CD4-positive, alpha-beta memory T cell (primary cell): ENCODE measurements at places on chromosomes 13 and 19. TPM values are rescaled to one million over a fixed set of nuclear protein-coding genes. Genes with fewer than 3 reads are reported as not detected.
A peak's percentile ranks its signal among the peaks of the same experiment; 100 is the strongest.

DNA sequence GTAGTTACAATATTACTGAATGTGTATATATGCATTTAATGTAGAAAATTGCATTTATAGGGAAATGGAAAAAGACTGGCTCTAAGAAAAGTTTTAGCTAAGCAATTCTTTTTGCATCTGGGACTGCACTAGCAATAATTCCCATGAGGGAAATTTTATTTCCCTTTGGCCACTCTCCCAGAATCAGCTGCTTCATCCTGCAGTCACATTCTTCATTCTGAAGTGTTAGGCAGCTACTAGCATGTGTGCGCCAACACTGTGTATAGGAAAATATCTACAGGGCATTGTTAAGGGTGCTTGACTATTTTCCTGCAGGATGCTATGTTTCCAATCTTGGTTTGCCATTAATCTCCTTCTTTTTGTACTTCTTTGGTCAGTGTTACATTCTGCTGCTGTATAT, 312.8 kb upstream of the PCDH20 start:
- H3K4me3 ChIP-seq: no peak overlapping the region
- no peaks in the 10 kb centered on the region for H3K27me3 ChIP-seq
- no peaks in the 10 kb centered on the region for H3K4me1 ChIP-seq
- H3K36me3 ChIP-seq: no peaks in the 10 kb centered on the region
- no peak overlapping the region for H3K27ac ChIP-seq

DNA sequence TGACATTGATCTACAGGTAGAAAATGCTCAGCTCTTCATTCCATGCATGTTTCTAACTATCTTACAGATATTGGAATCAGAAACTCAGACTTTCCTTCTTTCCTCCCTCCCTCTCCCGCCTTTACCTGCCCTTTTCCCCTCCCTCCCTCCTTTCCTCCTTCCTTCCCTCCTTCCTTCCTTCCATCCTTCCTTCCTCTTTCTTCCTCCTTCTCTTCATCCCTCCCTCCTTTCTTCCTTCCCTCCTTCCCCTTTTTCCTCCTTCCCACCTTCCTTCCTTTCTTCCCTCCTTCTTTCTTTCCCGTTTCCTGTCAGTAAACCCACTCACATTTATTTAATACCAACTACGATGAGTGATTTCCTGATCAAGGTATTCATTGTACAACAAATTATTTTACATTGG, 113.4 kb upstream of the IRS2 start:
- H3K36me3 ChIP-seq: no peaks in the 10 kb centered on the region
- no peak overlapping the region for H3K4me3 ChIP-seq
- H3K4me1 ChIP-seq: no peaks in the 10 kb centered on the region
- H3K27ac ChIP-seq: no peak overlapping the region

GRCh38 chr19:22783651-22784410, at the start of gene ZNF99:
Gene ZNF99, minus strand, starts transcription at chr19:22784151. Its CDS starts 135 bp downstream, at chr19:22784016.
- H3K27me3 ChIP-seq: no peaks in the 10 kb centered on the region
- no peak within 1 kb of the TSS for H3K4me3 ChIP-seq
- H3K36me3 ChIP-seq: no peaks in the 10 kb centered on the region
- no peak within 1 kb of the TSS for H3K27ac ChIP-seq
- H3K4me1 ChIP-seq: no peaks in the 10 kb centered on the region

DNA sequence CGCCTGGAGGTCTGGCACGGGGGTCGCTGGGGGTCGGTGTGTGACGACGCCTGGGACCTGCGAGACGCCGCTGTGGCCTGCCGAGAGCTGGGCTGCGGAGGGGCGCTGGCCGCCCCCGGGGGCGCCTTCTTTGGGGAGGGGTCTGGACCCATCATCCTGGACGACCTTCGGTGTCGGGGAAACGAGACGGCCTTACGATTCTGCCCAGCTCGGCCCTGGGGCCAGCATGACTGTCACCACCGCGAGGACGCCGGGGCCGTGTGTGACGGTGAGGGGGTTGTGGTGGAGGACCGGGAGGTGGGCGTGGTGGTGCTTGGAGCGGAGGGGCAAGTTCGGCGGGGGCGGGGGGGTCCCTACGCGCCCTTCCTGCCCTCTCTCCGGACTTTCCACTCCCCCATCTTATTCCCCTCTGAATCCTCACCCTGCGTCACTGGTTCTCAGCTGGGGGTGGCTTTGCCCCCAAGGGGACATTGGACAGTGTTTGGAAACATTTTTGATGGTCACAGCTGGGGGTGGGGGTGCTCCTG, 5.5 kb downstream of the SSC5D start:
- H3K36me3 ChIP-seq: no peaks in the 10 kb centered on the region
- no peak overlapping the region for H3K27ac ChIP-seq
- no peaks in the 10 kb centered on the region for H3K4me1 ChIP-seq

DNA sequence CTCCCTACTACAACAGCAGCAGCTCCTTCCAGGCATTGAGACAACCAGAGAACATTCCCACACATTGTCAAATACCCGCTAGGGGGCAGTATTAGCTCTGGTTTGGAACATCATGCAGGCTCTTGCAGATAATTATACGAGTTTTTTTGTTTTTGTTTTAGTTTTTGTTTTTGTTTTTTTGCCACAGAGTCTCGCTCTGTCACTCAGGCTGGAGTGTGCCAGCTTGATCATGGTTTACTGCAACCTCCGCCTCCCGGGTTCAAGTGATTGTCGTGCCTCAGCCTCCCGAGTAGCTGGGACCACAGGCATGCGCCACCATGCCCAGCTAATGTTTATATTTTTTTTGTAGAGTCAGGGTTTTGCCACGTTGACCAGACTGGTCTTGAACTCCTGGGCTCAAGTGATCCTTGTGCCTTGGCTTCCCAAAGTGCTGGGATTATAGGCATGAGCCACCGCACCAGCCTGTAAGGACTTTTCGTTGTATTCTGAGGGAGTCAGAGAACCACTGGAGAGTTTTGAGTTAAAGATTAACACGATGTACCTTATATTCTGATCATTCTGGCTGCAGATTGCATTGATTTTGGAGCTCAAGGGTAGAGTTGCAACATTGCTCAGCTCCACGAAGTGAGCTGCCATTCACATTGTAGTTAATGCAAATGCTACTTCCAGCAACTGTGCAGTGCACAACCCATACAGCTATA, 41.7 kb upstream of the CEACAM20 start:
- H3K36me3 ChIP-seq: no peaks in the 10 kb centered on the region

DNA sequence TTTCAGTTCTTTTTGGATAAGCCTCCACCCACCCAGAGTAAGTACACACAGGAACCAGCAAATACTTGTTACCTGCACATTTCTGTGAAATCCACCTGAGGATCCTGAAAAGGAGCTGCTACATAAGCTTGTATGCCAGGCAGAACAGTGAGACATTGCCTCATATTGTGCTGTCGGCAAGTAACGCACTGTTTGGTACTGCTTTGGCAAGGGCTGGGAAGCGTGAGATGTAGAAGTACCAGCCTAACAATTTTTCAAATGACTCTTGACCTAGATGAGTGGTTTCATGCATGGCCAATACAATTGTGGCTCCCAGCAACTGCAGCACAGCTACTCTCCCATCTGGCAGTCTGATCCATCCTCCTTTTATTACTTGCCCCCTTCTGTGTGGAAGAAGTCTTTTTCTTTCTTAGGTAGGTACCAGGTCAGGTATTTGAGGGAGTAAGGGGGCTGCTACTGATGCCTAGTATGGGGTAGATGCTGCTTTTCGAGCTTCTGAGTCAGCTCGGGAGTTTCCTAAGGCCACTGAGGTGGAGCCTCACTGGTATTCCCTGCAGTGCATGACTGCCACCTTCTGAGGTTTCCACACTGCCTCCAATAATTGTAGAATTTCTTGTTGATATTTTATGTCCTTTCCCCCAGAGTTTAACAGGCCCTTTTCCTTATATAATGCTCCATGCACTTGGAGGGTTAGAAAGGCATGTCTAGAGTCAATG, 52.2 kb downstream of the ZNF737 start:
- DNase-seq: no peak
- H3K27ac ChIP-seq: no peak overlapping the region
- no peak overlapping the region for H3K4me3 ChIP-seq
- no peaks in the 10 kb centered on the region for H3K27me3 ChIP-seq
- no peaks in the 10 kb centered on the region for H3K4me1 ChIP-seq
- H3K36me3 ChIP-seq: no peaks in the 10 kb centered on the region

DNA sequence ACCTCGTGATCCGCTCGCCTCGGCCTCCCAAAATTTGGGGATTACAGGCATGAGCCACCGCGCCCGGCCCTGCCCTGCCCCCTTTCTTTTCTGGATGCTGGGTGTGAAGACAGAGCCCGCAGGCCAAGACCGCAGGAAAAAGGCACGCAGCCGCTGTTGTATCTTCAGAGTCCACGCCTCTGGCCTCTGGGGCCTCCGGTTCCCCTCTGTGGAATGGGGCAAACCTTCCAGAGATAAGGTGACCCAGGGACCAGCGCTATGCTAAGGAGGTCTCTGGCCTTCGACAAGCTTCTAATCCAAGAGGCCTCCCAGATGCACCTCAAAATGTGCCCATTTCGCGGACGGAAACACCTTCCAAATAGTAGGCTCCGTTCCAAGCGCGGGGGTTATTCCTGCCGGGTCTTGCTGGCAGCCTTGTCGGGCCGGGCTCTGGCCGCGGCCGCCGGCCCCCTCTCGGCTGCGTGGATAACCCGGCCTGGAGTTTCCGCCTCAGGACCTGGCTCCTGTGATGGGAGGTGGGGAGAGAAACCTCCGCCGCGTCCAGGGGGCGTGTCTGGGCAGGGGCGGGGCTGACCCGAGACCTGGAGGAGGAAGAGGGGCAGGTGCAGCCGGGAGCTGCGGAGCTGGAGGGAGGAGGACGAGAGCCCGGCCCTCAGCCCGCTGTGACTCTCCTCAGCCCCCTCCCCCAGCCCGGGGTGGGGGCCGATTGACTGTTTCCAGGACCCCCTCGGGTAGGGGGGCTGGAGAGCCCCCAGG, 13.1 kb downstream of the TJP3 start:
- peaks cover 6% of the 10 kb centered on the region for H3K27me3 ChIP-seq
- H3K27ac ChIP-seq: peak overlapping the region; percentile 9
- peak overlapping the region; percentile 57 for H3K4me3 ChIP-seq
- no peaks in the 10 kb centered on the region for H3K36me3 ChIP-seq

GRCh38 chr19:51721905-51722304, 1.9 kb downstream of the HAS1 start:
- no peak overlapping the region for H3K4me3 ChIP-seq
- no peaks in the 10 kb centered on the region for H3K4me1 ChIP-seq
- no peaks in the 10 kb centered on the region for H3K36me3 ChIP-seq
- H3K27me3 ChIP-seq: peaks cover under 1% of the 10 kb centered on the region

DNA sequence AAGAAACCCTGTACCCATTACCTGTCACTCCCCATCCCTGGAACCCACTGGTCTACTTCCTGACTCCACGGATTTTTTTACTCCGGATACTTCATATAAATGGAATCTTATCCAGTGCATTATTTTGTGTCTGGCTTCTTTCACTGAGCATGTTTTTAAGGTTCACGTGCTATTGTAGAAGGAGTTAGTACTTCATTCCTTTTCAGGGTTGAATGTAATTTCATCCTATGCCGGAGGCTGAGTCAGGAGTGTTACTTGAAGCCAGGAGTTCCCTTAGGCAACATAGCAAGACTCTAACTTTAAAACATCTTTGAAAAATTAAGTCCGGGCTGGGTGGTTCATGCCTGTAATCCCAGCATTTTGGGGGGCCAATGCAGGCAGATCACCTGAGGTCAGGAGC, 17.9 kb upstream of the ELAVL1 start:
- H3K27me3 ChIP-seq: no peaks in the 10 kb centered on the region
- H3K4me3 ChIP-seq: no peak overlapping the region
- no peak for DNase-seq
- H3K36me3 ChIP-seq: no peaks in the 10 kb centered on the region

GRCh38 chr13:57858376-57858775, 226.8 kb downstream of the PCDH17 start:
- DNase-seq: no peak

- H3K27ac ChIP-seq: no peak overlapping the region
- H3K4me1 ChIP-seq: no peaks in the 10 kb centered on the region
- H3K4me3 ChIP-seq: no peak overlapping the region
- H3K27me3 ChIP-seq: no peaks in the 10 kb centered on the region
- no peak for DNase-seq
Observed at GRCh38 chr13:40341096-40341471, 325.4 kb downstream of the FOXO1 start.

USHBP1 gene
- 0.33 TPM for total RNA-seq

IGFL1 gene
- total RNA-seq: not detected

NCAN gene
- total RNA-seq: not detected

KLC3 gene
- not detected for total RNA-seq
